ENCODE measurements at places on chromosomes 5 and 9.

DNA sequence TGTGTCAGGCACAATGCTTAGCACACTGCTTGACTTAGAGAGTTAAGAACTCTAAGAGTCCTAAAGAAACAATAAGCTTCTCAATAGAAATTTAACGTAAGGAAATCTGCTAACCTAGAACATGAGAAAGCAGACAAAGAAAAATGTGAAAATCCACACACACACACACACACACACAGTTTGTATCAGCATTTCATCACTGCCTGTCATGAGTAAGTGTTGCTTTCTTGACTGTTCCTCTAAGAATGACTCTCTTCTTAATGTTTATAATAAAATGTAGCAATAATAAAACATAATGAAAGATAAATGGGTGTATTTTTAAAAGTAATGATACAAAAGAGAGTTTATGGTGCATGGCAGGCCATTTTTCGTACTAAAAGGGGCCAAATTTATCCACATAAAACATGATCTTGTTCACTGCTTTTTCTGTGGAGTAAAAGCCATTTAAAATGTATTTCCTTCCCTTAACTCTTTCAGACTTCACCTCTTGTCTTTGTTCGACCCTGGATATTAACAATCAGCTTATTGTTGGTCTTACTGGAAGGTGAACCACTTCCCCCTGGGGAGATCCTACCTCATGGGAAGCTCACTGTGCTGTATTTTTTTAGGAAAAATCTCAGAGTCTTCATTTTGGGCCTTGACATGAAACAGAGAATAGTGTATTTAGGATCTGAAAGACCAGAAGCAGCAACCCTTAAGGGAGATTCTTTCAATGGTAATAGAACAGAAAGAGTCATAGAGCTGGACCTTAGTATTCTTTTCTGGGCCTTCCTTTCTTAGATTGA lies 107.3 kb upstream of the ANKRD55 start:
- no peak for DNase-seq

- DNase-seq: no peak
Observed at GRCh38 chr5:108451269-108451668, 69.4 kb upstream of the FBXL17 start.

DNA sequence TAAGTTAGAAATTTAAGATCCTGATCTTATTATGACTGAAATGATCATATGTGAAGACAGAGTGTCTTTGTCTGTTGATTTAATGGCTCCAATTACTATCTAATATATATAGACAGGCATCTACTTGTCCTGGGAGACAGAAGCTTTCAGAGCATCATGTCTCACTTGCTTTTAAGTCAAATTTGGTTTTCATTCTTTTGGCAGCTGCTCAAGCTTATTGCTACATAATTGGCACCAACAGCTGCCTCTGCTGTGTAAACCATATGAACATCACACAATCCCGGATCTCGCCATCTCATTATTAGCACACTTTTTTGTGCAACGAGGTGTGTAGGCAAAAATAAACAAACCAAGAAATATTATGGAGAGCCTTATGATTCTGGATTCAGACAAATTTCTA lies 1717.9 kb downstream of the EFNA5 start:
- DNase-seq: no peak

- no peak for DNase-seq
Observed at GRCh38 chr5:168808051-168808616, 229.0 kb upstream of the PANK3 start.

DNA sequence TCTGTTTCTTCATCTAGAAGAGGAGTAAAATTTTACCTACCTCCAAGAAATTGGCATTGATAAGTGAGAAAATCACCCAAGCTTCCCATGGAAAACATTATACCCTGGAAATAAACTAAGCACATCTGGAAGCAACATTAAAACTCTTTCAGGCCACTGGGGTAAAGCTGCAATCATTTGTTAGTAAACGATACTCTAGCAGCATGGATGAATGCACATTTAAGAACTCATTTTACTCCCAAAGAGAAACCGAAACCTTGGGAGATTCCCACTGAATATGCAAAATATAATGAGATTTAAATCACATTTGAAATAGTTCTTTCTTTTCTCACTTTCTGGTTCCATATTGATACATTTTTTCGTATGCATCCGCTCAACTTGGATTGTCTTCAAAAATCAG lies 467.5 kb downstream of the EFNA5 start:
- no peak for DNase-seq

- DNase-seq: no peak
Observed at GRCh38 chr9:113012492-113012891, 500 bp upstream of the ZNF883 start.

DNA sequence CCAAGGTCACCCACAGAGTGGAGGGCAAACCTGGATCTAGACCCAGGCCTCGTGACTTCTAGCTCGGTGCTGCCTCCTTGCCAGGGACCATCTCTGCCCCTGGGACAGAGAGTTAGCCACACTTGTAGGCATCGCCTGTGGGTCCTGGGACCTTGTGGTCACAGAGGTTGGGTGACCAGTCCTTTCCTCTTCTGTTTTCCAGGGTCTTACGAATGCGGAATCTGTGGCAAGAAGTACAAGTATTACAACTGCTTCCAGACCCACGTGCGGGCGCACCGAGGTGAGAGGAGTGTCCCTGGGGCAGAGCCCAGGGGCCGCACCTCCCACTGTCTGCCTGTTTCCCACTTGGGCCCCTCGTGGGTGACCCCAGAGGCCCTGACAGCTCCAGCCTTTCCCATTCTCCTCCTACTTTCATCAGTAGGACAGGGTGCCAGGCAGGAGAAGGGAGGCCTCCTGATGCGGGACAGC lies 76.3 kb downstream of the AMBP start:
- no peak for DNase-seq

- no peak for DNase-seq
Observed at GRCh38 chr9:70405808-70406433, 8.5 kb downstream of the KLF9 start.

DNA sequence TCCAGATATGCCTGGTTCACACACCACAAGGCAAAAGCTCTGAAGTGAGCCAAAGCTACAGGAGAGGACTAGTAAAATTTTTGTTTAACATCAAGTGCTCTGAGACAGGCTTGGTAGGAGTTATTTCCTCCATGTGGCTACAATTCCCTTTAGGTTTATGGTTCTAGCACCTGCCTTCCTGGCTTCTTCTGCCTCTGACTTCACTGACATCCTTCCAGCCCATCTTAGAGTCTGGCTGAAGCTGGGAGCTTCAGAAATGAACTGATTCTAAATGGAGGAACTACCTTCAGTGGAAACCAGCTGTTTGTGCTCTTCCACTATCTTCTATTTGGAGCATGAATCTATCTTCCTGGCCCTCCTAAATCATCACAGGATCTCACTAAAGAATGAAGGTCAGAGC lies 215.3 kb upstream of the FBXL7 start:
- no peak for DNase-seq
